Kidney (tissue), 22 donors: ENCODE measurements at places on chromosomes 11 and 22.

DNA sequence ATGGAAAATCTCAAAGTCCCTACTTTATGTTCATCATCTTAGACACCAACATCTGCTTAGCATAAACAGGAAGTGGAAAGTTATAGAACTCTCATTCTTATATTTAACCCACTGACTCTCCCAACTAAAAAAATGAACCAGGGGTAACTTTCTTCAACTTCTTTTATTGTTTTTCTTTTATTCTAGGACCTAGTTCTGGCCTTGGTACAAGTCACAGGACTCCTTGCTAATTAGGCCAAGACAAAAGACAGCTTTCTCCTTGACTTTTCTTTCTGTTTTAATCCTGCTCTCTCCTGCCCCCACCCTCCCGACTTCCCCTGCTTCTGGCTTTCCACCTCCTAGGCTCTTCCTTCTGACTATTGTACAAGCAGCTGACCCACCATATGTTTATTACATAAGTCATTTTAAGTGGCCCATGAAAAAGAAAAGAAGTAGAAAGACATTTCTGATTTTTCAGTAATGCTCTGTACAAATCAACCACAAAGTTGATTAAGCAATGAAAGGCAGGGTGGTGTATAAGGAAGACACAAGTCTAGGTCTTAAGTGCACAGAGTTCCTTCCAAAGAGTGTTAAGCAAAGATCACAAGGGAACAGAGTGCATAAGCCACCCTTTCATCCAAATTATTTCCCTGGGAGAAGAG lies 18.3 kb downstream of the JAML start:
- DNase-seq: peak; percentile 21
- peaks cover 2% of the 10 kb centered on the region for H3K27me3 ChIP-seq
- no peak overlapping the region for H3K4me3 ChIP-seq
- no peaks in the 10 kb centered on the region for H3K4me1 ChIP-seq
- no peak overlapping the region for H3K27ac ChIP-seq

- no peaks in the 10 kb centered on the region for H3K36me3 ChIP-seq
- no peaks in the 10 kb centered on the region for H3K27me3 ChIP-seq
- DNase-seq: no peak
- H3K4me1 ChIP-seq: peaks cover 59% of the 10 kb centered on the region
Measured at GRCh38 chr11:933142-933851, 7.6 kb downstream of the AP2A2 start.

GRCh38 chr11:45388472-45388871 lies 102.3 kb upstream of the SYT13 start:
- no peak overlapping the region for H3K4me3 ChIP-seq
- H3K36me3 ChIP-seq: no peaks in the 10 kb centered on the region
- no peak overlapping the region for H3K27ac ChIP-seq
- no peaks in the 10 kb centered on the region for H3K4me1 ChIP-seq

GRCh38 chr11:102610200-102610599 lies 14.9 kb downstream of the MMP20 start:
- no peak overlapping the region for H3K4me3 ChIP-seq
- no peaks in the 10 kb centered on the region for H3K4me1 ChIP-seq
- DNase-seq: no peak

GRCh38 chr11:85848006-85848405 lies 7.2 kb upstream of the CCDC83 start:
- no peaks in the 10 kb centered on the region for H3K36me3 ChIP-seq
- H3K4me3 ChIP-seq: no peak overlapping the region
- H3K27me3 ChIP-seq: no peaks in the 10 kb centered on the region
- no peak overlapping the region for H3K27ac ChIP-seq
